ENCODE measurements at places on chromosomes 1 and 21.

- DNase-seq: no peak
Observed at GRCh38 chr1:89973471-89974127, 21.3 kb upstream of the ZNF326 start.

- DNase-seq: no peak
Observed at GRCh38 chr1:52955129-52955970, 28.3 kb downstream of the SCP2 start.

- no peak for DNase-seq
Observed at GRCh38 chr1:111742938-111743549, 3.8 kb upstream of the INKA2 start.

GRCh38 chr1:2299131-2299627, 71.1 kb downstream of the SKI start:
- DNase-seq: no peak

DNA sequence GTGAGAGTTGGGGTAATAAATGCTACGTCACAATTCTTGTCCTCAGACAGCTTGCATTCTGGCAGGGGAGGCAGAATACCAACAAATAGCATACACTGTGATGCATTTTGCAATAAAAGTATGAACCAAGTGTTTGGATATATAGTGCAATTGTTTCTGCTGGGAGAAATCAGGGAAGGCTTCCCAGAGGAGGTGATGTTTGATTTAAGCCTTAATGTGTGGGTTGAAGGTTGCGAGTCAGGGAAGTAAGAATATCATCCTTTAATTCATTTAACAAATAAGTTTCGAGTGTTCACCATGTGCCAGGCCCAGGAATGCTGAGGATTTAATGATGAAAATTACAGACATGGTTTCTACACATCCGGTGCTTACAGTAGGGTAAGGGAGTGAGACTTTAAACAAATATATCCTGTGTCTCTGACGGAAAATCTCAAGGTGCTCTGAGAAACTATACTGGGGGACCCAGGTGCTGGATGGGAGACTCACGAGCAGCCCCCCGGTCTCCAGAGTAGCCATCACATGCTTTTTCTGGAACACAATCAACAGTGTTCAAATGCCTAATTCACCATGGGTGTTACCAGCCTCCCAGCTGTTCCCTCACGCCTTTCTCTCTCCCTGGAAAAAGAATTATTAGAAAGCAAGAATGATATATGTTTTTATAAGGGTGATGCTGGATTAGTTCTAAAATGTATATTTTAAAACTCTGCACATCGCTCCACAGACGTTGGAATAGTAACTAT, 31.7 kb downstream of the RASSF5 start:
- no peak for DNase-seq

DNA sequence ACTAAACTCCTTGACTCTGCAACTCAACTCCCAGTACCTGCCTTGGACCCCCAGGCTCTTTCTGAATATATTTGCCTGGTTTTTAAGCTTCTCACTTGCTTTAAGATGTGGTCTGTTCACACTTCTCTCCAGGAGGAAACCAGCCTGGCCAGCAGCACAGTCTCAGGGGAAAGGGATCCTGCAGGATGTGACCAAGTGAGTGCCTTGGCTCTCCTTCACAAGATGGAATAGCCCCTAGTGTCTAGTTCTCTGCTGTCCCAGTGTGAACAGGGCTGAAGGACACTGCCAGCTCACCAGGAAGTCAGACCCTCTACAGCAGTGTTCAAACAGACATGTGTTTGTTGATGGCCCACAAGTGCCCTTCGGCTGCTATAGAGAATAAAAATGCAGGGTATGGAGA, 32.9 kb downstream of the CD244 start:
- no peak for DNase-seq

DNA sequence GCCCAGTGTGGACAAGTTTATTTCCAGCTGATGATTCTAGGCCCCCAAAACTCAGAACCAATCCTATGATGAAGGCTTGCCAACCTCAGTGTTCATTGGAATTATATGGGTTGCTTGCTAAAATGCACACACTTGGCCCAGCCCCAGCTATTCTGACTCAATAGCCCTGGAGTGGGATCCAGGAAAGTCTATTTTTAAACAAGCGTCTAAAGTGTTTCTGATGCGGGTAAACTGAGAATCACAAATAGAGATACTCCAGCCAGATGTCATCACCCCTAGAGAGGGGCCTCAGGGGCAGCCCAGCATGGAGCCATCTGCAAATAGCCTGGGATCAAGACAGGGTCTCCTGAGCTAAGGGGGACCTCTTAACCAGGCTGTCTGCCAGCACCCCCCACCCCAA, 46.0 kb downstream of the PKP1 start:
- no peak for DNase-seq

DNA sequence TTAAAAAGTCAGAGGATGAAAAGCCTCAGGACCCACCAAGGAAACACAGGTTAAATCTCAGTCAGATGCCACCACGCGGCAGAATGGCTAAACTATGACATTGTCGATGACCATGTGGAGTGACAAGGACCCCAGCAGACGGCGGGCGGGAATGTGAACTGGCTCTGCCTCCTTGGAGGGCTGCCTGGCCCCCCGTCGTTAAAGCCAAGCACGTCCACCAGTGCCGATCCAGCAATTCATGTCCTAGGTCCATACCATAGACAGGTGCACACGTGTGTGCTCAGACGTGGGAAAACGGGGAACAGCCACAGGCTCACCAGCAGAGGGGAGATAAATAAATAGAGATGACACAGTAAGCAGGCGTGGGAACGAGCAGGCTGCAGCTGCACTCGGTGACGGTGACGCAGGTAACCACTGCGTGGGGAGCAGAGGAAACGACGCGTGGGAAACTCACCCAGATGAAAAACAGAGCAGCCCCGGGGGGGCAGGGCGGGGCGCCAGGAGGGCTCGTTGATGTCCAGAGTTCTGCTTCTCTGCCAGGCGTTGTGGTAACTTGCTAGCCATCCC, 28.3 kb upstream of the PCBP3 start:
- peak; percentile 48 for DNase-seq

DNA sequence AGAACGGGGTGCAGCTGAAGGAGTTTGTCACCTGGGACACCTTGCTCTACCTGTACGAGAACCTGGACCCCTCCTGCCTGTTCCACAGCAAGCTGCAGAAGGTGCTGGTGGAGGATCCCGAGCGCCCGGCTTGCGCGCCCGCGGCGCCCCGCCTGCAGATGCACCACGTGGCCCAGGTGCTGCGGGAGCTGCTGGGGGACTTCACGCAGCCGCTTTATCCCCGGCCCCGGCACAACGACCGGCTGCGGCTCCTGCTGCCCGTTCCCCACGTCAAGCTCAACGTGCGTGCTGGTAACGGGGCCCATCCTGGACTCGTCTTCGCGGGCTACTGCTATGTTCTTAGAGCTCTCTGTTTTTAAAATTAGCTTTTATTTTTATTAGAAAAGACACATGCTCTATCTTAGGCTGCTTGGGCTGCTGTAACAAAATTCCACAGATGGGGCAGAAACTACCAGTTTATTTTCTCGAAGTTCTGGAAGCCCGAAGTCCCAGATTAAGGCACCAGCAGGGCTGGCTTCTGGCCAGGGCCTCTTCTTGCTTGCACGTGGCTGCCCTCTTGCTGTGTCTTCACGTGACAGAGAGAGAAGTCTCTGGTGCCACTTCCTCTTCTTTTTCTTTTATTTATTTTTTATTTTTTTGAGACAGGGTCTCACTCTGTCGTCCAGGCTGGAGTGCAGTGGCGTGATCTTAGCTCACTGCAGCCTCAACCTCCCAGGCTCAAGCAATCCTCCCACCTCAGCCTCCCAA, 38.1 kb downstream of the TRPM2 start:
- DNase-seq: no peak

DNA sequence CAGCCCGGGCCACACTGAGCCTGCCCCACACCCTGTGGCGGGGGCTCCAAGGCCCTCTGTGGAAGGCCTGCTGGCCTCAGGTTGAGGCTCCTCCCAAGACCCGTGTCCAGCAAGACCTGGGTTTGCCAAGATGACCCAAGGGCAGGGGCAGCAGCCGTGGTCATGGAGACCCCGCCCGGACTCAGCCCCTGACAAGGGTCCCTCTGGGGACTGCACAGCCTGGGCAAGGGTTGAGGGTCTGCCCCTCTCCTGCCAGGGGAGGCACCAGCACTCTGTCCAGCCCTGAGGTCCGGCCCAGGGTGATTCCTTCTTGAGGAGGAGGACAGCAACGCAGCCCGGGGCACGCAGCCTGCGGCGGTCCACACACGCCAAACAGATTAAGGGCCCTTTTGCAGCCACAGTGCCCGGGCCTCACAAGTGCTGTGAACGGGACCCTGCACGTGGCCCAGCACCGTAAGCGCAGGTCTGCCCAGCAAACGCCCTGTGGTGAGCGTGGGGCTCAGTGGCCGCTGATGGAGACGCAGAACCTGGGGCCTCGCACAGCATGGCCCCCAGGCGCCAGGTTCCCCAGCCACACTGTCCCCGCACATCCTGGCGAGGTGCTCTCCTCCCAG, 3.4 kb downstream of the SPATC1L start:
- DNase-seq: peak; percentile 57

GRCh38 chr1:244050835-244051444, at the start of gene ZBTB18:
TSS of gene ZBTB18 (plus strand) at chr1:244051283. CDS start at chr1:244051432, 149 bp downstream.
- peak; percentile 66 for DNase-seq

DNA sequence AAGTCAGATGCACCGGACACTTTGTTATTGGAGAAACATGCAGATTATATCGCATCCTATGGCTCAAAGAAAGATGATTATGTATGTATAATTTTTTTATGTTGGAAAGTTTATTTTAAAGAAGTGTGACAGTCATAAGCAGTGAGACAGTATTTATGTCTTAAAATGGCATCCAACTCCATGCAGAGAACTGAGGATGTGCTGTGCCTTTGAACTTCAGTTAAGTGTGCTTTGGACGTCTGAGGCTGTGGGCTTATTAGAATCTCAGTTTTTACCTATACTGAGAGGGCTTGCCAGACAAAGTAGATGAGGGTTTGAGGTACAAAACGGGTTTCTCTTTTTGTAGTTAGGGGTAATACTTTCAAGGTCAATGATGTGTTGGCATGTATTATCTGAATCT, 1.5 kb downstream of the RABGGTB start:
- DNase-seq: no peak

- DNase-seq: no peak
Observed at GRCh38 chr1:43293896-43294760, 6.7 kb upstream of the TIE1 start.

DNA sequence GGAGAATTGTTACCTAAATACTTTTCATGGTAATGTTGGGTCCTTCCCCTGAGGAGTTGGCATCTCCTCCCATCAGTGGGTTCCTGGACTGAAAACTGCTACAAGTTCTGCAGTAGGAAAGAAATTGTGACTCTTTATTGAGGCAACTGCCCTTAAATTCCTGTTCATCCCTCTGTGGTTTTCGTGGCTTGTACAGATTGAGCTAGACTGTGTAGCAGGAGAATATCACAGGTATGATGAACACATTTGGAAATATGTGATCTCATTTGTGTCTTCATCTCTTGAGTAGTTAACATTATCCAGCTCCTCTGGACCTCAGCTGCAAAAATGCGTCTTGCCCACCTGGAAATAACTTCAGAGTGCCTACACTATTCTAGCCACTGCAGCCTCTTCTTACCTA, 390.6 kb downstream of the PTPRC start:
- no peak for DNase-seq

DNA sequence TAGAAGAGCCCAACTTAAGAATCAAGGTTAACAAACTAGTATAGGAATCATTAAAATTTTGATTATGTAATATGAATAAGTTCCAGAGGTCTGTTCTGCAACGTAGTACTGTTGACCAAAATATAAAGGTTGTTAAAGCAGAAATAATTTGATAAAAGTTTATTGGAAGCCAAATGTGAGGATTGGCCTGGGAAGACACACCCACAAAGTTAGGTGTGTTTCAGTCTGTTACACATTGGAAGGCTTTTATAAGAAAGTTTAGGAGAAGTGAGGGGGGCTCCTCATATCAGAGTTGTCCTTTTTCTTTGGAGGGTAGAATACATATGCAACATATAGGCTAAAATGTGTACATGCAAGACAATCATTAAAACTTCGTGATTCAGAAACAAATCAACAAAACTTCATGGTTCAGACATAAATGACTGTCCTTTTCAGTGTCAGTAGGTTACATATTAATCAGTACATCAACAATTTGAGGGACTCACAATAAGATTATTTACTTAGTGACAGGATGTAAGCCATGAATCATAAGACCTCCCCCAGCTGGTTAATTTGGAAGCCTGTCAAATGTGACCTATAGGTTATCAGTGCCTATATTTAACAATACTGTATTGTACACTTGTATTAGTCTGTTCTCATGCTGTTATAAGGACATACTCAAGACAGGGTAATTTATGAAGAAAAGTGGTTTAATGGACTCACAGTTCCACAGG, 245.0 kb upstream of the B3GALT2 start:
- no peak for DNase-seq

GRCh38 chr1:147892731-147893214, 9.8 kb upstream of the GJA8 start:
- peak; percentile 58 for DNase-seq

DNA sequence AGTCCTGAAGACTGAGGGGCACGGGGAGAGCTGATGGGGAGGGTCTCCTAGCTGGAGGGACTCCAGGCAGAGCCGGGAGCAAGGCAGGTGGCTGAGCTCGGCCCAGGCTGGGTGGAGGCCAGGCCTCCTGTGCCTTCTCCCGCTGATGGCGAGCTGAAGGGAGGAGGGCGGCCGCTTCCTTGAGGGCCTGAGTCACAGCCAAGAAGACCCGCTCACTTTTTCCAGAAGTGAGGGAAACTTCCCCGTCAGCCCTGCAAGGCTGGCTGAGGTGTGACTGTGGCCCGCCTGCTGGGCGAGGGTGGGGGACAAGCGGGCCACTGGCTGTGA, 1.7 kb upstream of the VWA1 start:
- peak; percentile 81 for DNase-seq

DNA sequence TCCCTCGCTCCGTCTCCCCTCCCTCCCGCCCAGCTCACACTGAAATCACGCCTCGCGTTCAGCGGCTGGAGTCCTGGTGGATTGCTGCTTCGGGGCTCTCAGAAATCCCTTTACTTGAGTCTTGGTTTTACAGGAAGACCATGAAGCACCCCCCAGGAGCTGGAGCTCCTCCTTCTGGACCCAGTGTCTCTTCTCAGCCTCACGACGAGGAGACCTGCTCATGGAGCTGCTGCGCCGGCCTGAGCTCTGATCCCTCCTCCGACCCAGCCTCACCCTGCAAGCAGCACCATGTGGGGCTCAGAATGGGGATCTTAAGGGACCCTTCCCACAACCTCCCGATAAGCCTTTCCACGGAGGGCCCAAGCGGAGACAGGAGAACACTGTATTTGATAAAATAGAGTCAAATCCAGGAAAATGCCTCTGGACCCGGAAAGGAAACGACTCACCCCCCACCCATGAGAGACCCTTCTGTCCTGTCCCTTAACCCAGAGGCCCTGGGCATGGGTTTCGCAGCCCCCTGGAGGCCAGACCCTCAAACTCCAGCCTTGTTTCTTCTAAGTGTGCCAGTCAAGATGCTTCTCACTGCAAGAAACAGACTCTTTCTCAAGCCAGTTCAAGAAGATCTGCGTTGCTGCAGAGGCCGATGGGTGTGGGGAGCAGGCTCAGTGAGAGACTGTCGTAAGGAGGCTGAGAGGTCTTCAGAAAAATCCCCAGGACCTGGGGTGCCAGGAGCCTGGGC, 26.1 kb downstream of the PDE9A start:
- DNase-seq: peak; percentile 85

GRCh38 chr1:32393136-32393535, 1.1 kb downstream of the BSDC1 start:
- DNase-seq: no peak
